ENCODE measurements at places on chromosomes 1 and 21.

- DNase-seq, result no peak
Observed at GRCh38 chr1:180444522-180444921, 57.9 kb downstream of the ACBD6 start.

DNA sequence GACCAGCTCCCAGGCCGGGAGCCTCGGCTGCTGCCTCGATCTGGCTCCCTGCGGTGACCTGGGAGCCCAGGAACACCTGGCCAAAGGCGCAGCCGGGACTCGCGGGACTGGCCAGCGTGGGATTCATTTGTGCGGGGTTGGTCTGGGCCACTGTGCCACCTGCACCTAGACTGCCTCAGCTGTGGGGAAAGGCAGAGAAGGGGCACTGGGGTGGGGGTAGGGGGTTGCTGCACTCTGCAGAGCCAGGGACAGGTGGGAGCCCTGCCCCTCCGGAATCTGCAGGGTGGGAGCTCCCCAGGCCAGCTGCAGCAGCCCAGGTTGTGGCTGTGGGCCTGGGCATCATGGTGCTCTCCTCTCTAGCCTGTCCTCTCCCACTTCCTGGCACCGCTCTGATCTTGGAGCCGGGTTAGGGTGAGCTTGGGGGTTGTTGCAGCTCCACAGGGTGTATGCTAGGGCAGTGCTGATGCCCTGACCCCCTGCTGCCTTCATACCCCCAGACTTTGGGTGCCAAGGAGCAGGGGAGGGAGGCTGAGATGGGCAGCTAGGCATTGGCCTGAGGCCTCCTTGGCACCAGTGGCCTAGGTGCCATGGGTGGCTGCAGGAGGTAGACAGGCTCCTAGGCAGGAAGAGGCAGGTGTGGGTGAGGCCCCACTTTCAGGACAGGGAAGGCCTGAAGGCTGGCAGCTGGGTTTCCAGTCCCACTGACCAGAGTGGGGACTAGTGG lies 57.5 kb upstream of the ETV3 start:
- DNase-seq, result no peak

- no peak for DNase-seq
Observed at GRCh38 chr1:80751204-80751603, 1049.5 kb upstream of the ADGRL2 start.

- no peak for DNase-seq
Observed at GRCh38 chr1:15627343-15627988, 10.2 kb downstream of the DDI2 start.

GRCh38 chr1:151131701-151132334 lies 14.6 kb downstream of the SEMA6C start:
- DNase-seq, result no peak

GRCh38 chr1:61050541-61051442 lies 31.6 kb upstream of the NFIA start:
- no peak for DNase-seq

- no peak for DNase-seq
Observed at GRCh38 chr1:165855010-165855838, 27.8 kb downstream of the UCK2 start.

- DNase-seq, result no peak
Observed at GRCh38 chr1:107776900-107777663, 187.9 kb downstream of the VAV3 start.

- no peak for DNase-seq
Observed at GRCh38 chr1:87369736-87370478, 41.2 kb downstream of the LMO4 start.

DNA sequence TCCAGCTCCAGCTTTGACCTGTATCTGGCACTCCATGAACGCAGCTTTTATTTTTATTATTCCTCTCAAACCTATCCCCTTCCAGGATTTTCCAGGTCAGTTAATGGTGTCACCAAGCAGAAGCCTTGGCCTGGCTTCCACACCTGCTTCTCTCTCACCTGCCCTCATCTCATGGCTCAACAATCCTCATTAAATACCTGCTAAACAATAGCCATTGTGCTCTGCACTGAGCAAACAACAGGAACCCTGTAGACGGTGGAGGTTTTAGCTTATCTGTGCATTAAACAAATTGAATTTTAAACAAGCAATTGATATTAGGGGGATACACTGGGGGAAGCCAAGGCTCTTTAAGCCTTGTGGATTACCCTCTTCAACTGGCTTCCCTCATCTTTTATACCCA lies 15.3 kb downstream of the PYCR2 start:
- DNase-seq, result no peak

GRCh38 chr21:37502947-37503346 lies 136.4 kb downstream of the DYRK1A start:
- no peak for DNase-seq

- DNase-seq, result no peak
Observed at GRCh38 chr1:107047602-107048001, 8.9 kb upstream of the PRMT6 start.

DNA sequence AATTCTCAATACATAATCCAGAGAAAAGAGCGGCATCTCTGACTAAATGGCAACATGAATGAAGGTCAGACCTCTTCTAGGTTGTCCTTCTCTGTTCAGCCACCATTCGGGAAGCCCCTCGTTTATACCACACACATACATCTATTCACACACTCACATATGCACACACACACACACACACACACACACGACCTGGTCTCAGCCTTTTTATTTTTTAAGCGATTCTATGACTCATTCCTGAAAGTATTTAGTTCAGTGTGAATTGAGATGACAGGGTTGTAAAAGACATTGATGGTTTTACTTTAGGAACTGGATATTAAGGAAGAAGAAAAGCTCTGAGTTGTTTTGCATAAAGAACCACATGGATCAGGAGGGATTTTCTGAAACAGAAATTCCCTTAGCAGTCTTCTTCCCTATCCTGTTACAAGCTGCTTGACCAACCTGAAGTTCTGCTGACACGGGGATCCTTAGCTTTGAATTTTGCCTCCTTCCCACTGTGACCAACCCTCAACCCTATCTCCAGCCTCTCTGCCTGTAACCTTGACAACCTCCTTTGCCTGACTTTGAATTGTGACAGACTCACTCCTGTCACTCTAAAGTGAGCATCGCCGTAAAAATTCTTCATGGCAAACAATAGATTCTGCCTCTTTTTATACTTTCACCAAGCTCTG lies 383.1 kb upstream of the ESRRG start:
- no peak for DNase-seq

GRCh38 chr1:111486431-111486830 lies 12.6 kb downstream of the C1orf162 start:
- DNase-seq, result no peak

DNA sequence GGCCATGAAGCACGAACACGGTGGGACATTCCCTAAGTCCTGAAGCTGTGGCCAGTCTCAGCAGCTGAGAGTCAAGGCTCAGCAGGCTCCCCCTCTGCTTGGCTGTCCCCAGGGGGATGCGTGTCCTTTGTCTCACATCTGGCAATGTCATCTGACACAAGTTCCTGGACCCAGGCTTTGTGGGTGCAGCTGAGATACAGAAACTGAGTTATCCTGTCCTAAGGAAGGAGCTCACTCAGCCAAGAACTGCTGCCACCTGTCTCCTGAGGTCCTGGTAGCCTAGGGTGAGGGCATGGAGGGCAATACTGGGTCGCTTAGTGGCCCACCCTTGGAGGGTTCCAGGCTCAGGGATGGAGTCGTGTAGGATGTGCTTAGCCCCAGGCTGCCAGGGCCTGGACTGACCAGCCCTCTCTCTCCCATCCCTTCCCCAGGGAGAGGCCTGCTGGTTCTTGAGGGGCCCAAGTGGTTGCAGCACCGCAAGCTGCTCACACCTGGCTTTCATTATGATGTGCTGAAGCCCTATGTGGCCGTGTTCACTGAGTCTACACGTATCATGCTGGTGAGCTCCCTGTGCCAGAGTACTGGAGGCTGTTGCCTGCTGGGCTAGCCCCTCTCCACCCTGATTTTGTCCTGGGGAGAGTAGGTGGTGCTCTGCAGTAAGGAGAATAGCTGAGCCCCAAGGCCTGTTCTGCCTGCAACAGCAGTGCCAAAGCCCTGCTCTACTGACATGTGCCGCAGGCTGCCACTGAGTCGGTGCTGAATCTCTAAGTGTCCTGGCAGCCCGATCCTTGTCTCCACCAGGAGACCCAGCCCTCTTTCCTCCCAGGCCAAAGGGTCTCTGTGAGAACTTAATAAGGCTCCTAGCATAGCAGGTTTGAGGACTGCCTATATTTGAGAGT lies 13.5 kb downstream of the CYP4B1 start:
- DNase-seq, result no peak

DNA sequence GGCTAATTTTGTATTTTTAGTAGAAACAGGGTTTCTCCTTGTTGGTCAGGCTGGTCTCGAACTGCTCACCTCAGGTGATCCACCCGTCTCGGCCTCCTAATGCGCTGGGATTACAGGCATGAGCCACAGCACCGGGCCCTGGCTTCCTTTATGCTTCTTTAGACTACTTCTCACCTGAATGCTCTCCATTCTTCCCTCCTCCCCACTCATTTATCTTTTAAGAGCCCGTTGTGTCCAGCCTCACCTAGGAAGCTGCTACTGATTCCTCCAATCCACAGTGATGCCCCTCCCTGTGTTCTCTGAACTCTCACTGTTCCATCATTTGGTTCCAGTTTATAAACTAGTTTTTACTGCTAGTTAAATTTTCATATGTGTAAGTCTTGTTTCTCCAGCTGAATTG lies 44.9 kb upstream of the NR5A2 start:
- DNase-seq, result no peak

GRCh38 chr1:24020025-24020424 lies 39.9 kb upstream of the SRSF10 start:
- no peak for DNase-seq

- DNase-seq, result no peak
Observed at GRCh38 chr21:42049578-42050430, 21.3 kb upstream of the UMODL1 start.

GRCh38 chr1:4265836-4266235 lies 365.8 kb upstream of the C1orf174 start:
- DNase-seq, result no peak

- DNase-seq, result no peak
Observed at GRCh38 chr1:114585231-114585630, 3.8 kb upstream of the BCAS2 start.

- no peak for DNase-seq
Observed at GRCh38 chr1:86000601-86001000, 156.0 kb downstream of the COL24A1 start.

DNA sequence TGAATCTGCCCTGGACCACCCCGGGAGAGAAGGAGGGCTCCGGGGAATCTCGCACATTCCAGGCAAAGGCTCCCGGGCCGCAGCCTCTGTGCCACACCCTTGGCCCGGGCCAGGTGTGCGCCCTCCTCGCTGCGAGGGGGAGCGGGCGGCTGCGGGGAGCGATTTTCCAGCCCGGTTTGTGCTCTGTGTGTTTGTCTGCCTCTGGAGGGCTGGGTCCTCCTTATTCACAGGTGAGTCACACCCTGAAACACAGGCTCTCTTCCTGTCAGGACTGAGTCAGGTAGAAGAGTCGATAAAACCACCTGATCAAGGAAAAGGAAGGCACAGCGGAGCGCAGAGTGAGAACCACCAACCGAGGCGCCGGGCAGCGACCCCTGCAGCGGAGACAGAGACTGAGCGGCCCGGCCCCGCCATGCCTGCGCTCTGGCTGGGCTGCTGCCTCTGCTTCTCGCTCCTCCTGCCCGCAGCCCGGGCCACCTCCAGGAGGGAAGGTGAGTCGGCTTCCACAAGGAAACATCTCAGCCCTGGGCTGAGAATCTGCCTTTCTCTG lies at the start of gene LAMC2:
Gene LAMC2 (plus strand): TSS at position 324 of the 550 bp plus-strand sequence. CDS start 89 bp downstream, at position 413.
- no peak for DNase-seq

DNA sequence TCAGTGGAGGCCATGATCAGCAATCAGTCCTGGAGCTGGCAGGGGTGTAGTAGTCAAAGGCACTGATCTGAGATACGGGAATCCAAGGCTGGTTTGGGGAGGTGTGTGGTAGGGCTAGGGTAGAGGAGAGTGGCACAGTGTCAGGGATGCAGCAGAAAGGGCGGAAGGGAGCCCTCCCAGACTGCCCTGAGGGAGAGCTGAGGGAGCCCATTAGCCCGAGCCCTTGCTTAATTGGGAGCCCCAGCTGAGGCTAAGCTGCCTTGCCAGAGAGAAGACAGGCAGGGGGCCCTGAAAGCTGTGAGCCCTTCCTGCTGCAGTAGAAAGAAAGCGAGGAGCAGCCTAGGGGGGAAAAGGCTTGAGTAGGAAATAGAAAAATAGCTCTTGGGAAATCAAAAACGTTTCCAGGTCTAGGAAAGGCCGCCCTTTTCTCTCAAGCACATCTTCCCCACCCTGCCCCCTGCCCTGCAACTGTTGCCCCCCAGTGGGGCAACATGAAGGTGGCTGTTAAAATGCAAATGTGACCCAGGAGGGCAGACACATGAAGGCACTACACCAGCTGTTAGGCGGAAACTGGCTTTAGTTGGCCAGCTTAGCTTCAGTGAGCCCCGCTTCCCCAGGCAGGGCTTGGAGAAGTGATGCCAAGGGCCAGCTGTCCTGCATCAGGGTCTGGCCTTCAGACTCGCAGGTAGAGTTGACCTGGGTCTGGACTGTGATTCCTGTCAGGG lies 106.2 kb downstream of the UCK2 start:
- no peak for DNase-seq
